ENCODE measurements at places on chromosomes 2 and 18.

- DNase-seq, result no peak
Measured at GRCh38 chr2:18501156-18501555, 59.3 kb downstream of the RDH14 start.

GRCh38 chr2:148794558-148794957 is 80.5 kb upstream of the KIF5C start:
- no peak for DNase-seq

- DNase-seq, result no peak
Measured at GRCh38 chr2:6966446-6966940, 49.3 kb downstream of the RNF144A start.

DNA sequence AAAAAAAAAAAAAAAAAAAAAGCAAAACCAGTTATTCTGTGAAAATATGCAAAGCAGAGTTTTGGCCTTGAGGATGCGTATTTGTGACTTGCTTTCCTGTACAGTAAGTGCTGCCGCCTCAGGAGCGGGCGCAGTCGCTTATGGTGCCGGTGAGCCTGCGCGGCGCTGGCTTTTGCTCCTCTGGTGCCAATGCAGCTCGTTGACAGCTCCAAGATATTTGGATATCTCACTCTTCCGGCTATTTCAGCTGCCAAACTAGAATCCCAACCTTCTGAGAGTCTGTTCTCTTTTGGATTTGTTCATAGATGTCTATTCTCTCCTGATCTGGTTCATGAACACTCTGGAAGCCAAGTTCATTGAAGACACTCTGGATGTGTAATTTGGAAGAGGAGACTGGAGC is 184.1 kb downstream of the AGAP1 start:
- DNase-seq, result no peak

GRCh38 chr2:6828299-6828584 is 37.5 kb downstream of the CMPK2 start:
- DNase-seq, result no peak

Measured in stimulated activated CD8-positive, alpha-beta memory T cell treated with anti-CD3 and anti-CD28 coated beads, Interleukin-15, amount 100 ng/mL, for 24 hours (primary cell).